Camera-type eye (tissue), 1 donor: ENCODE measurements at places on chromosomes 7 and 10. TPM values are rescaled to one million over a fixed set of nuclear protein-coding genes. Genes with fewer than 3 reads are reported as not detected.

The EGFR gene
- 44.1 TPM for total RNA-seq

The PPP1R9A gene
- 96.4 TPM for total RNA-seq

The LIPF gene
- not detected for total RNA-seq

The PARD3 gene
- total RNA-seq: 86.4 TPM

The PSAP gene
- total RNA-seq: 674 TPM

The CRTAC1 gene
- 19.3 TPM for total RNA-seq

The GRID2IP gene
- total RNA-seq: not detected

The ITIH5 gene
- total RNA-seq: 49.9 TPM

The SUGCT gene
- 8.1 TPM for total RNA-seq

The MKI67 gene
- total RNA-seq: 16.4 TPM

The HTRA1 gene
- total RNA-seq: 172 TPM

The RABGEF1 gene
- 45.5 TPM for total RNA-seq

The GDF10 gene
- total RNA-seq: 10.0 TPM

The GSDME gene
- total RNA-seq: 24.6 TPM

The HABP2 gene
- total RNA-seq: not detected

The SORCS3 gene
- 3.6 TPM for total RNA-seq

The FAM13C gene
- 39.7 TPM for total RNA-seq

The GJC3 gene
- total RNA-seq: not detected

The LRRC17 gene
- 46.9 TPM for total RNA-seq

The TCERG1L gene
- total RNA-seq: 3.0 TPM

The ERLIN1 gene
- total RNA-seq: 37.0 TPM

The CLRN3 gene
- total RNA-seq: not detected

The SHTN1 gene
- total RNA-seq: 19.4 TPM

The EXOSC1 gene
- 20.1 TPM for total RNA-seq

The CHCHD2 gene
- total RNA-seq: 166 TPM

The AMZ1 gene
- 0.11 TPM for total RNA-seq

The CD36 gene
- total RNA-seq: 89.8 TPM

The PRPS1L1 gene
- not detected for total RNA-seq

The C10orf105 gene
- 0.11 TPM for total RNA-seq

The DKK1 gene
- total RNA-seq: 5.7 TPM

The CCDC71L gene
- total RNA-seq: 8.6 TPM

The ANXA8 gene
- 0.88 TPM for total RNA-seq

The GCK gene
- total RNA-seq: 5.9 TPM

The TRIM73 gene
- 2.0 TPM for total RNA-seq

The NXPH1 gene
- 1.6 TPM for total RNA-seq

The FAM131B gene
- 13.0 TPM for total RNA-seq

The CTAGE4 gene
- total RNA-seq: 2.7 TPM

The CCDC146 gene
- total RNA-seq: 27.0 TPM

The CAMK2B gene
- total RNA-seq: 39.1 TPM

The RELN gene
- total RNA-seq: 144 TPM

The TRPV6 gene
- 0.55 TPM for total RNA-seq

The NANOS1 gene
- total RNA-seq: 10.8 TPM

The ADRB1 gene
- total RNA-seq: 1.6 TPM

The NEUROG3 gene
- total RNA-seq: not detected

The NACAD gene
- 8.9 TPM for total RNA-seq

The C10orf62 gene
- total RNA-seq: not detected

The PSMC2 gene
- 114 TPM for total RNA-seq

The MEOX2 gene
- 19.1 TPM for total RNA-seq

The PPP1R17 gene
- total RNA-seq: 0.33 TPM

The FAM221A gene
- 21.3 TPM for total RNA-seq

The CRHR2 gene
- 0.60 TPM for total RNA-seq
